ENCODE measurements at places on chromosomes 1 and 21.
A peak's percentile ranks its signal among the peaks of the same experiment; 100 is the strongest.

DNA sequence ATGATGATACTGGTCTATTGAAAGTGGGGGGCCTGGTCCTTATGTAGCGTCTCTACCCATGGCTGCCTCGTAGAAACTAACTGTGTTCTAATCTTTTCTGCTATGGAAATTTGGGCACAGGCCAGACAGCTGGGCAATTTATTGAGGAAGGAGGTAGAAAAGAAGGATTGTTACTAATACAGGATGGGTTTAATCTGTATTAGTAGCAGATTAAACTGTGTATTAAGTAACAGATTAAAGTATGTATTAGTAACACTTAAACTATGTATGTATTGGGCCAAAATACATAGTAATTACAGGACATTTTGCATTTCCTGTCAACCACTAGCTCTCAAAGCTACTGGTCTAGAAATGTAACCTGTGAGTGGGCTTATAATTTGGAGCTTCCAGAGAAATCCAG lies 142.0 kb downstream of the MAST2 start:
- no peak for DNase-seq

DNA sequence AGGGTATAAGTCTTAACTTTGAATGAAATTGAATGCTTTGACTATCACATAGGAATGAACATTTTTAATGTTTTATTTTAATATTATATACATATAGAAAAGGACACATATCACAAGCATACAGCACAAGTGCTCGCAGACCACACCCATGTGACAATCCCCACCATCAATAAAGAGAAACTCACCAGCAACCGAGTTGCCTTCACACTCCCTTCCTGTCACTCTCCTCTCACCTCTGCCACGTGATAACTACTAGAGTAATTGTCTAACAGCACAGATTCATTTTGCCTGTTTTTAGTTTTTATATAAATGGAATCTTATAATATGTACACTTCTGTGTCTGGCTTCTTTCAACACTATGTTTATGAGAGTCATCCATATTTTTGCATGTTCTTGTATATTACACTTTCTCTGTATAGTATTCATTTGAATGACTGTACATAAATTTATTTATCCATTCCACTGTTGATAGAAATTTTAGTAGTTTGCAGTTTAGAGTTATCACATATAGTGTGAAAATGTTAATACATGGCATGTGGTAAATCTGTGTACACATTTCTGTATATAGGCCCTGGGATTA lies 304.9 kb upstream of the DUSP10 start:
- DNase-seq, result no peak

DNA sequence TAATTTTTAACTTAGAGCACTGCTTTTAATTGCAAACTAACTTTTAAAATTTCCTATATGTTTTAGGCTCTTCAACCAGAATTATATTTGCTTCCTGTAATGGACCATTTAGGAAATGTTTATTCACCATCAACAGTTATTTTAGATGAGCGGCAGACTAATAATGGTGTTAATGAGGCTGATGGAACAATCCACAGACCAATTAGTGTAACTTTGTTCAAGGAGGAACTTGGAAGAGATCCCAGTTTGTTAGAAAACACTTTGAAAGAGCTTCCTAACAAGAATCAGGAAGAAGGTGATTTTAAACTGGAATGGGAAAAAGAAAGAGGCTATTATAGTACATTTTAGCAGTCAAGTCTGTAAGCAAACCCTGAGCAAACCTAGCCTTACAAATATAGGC lies 19.4 kb upstream of the GNG5 start:
- no peak for DNase-seq

GRCh38 chr1:155051342-155051776 lies 243 bp downstream of the ADAM15 start:
- no peak for DNase-seq

- DNase-seq, result no peak
Observed at GRCh38 chr1:222334026-222334680, 213.8 kb downstream of the HHIPL2 start.

- DNase-seq, result no peak
Observed at GRCh38 chr21:38294609-38295008, 37.8 kb downstream of the KCNJ15 start.

DNA sequence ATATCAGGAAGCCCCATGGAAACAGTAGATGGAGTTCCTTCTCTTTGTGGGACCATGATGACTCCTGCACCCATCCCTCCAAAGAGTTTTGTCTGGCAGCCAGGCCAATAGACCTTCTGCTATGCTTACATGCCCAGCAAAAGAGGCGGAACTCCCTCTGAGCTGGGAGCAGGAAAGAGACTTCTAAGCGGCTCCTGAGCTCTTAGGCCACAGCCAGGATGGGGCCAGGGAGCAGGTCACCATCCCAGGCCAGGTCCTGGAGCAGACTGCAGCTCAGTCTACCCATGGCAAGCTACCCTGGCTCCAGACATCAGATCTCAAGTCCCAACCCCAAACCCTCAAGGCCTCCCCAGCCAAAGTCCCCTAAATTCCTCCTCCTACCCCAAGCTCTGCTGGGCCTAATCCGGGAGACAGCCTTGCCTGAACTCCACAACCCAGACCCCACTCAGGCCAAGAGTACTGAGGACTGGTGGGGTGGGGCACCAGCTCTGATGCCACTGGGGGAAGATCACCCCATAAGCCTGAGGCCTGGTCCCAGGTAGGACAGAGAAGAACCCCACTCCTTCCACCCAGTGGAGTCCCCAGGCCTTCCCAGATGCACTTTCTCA lies 387.9 kb downstream of the MATN1 start:
- DNase-seq, result peak; percentile 72

DNA sequence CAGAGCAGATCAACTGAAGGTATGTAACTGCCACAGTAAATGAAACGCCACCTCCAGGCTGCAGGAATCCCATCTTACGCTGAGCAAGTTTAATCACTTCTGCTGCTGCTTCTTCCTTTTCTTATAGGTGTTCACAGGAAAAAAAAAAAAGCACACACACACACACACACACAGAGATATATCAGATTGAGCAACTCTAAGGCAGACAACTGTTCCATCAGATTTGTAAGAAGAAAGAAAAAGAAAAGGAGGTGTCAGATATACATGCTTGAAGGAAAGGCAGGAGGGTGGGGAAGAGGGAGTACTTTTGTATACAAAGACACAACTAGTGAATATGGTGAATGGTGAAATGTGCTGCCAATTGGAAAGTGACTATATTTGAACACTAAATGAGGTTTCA lies 28.6 kb downstream of the DSTYK start:
- no peak for DNase-seq

GRCh38 chr1:43423672-43424550 lies 29.8 kb downstream of the HYI start:
- DNase-seq, result no peak

DNA sequence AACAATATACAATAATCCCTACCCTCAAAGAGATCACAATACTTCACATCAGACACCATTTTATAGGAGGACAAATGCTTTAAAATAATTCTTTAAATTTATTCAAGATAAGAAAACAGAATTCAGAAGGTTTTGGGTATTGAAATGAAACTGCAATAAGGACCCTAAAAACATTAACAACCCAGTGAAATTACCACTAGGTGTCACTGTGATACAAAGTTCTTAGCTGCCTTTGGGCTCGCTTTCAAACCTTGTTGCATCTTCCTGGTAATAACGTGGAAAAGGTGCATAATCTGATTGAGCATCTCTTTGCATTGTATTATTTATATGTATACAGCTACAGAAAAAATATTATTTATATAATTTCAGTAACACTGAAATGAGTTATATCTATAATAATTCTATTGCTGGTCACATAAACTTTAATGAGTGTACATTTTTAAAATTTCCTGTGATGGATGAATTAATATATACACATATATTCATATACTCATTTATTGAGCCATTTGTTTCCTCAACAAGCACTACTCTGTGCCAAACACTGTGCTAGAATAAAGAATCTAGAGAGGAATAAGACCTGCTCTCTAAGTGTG lies 185.2 kb downstream of the FAF1 start:
- no peak for DNase-seq

DNA sequence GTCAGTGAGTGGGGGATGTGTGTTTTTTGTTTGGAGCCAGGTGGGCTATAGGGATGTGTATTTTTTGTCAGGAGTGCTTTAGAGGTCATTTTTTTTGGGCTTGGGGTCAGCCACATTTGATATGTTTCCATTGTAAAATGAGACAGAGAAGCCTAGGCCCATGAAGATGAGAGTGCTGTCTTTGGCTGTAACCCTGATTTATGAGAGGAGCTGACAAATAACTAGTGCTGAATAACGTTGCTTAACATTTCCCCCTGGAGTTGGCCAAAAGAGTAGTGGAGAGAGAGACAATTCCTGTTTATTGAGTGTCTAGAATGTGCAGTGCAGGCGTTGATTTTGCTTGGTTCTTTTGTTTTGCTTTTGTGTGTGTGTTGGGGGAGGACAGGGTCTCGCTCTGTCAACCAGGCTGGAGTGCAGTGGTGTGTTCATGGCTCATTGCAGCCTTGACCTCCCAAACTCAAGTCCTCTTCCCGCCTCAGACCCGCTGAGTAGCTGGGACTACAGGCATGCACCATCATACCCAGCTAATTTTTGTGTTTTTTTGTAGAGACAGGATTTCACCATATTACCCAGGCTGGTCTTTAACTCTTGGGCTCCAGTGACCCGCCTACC lies 64.7 kb downstream of the S1PR1 start:
- DNase-seq, result no peak

GRCh38 chr1:80341021-80341420 lies 1334.5 kb upstream of the ADGRL4 start:
- DNase-seq, result no peak

DNA sequence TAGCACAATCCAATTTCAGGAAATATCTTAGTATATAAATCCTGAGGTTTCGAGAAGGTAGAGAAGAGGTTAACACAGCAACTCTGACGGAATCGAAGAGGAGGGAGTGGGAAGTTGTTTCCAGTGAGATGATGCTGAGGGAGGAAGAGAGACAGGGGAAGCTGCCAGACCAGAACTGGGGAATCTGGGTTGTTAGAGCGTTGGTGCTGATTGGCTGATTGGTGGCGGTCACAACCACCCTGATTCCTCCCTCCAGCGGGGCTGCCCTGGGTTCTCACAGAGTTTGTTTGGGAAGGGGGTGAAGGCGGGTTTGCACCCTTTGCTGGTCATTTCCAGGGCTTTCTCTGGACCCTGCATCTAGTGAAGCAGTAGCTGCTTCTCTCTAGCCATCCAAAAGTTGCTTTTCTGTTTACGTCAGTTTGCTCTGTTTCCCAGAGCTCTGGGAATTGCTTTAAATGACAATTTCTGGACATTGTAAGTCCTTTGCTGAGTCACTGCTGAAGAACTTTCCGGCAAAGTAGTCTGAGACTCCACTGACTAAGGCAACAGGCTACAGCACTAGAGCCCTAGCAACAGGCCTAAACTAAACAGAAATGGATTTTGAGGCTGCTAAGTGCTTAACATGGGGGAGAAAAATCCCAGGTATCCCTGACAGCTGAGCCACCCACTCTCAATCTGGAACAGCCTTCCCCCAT lies 90.1 kb downstream of the TENT5C start:
- no peak for DNase-seq

DNA sequence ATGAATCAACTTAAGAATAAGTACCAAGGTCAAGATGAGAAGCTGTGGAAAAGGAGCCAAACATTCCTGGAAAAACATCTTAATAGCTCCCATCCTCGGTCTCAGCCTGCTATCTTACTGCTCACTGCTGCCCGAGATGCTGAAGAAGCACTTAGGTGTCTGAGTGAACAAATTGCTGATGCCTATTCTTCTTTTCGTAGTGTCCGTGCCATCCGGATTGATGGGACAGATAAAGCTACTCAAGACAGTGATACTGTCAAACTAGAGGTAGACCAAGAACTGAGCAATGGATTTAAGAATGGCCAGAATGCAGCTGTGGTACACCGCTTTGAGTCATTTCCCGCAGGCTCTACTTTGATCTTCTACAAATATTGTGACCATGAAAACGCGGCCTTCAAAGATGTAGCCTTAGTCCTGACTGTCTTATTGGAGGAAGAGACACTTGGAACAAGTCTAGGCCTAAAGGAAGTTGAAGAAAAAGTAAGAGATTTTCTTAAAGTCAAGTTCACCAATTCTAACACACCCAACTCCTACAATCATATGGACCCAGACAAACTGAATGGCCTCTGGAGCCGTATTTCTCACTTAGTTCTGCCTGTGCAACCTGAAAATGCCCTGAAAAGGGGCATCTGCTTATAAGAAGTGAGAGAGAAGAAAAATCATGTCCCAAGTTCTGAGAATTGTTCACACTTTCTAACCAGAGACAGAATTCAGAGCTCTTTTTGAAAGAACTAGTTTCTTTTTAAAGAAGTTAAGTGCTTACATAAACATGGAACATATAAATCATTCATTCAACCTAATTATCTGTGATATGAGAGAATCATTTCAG lies 35.7 kb downstream of the TOR1AIP1 start:
- DNase-seq, result no peak
